ENCODE measurements at places on chromosomes 7 and 10.
A peak's percentile ranks its signal among the peaks of the same experiment; 100 is the strongest.

GRCh38 chr10:14670551-14671240 is 104.0 kb downstream of the FAM107B start:
- DNase-seq = no peak

DNA sequence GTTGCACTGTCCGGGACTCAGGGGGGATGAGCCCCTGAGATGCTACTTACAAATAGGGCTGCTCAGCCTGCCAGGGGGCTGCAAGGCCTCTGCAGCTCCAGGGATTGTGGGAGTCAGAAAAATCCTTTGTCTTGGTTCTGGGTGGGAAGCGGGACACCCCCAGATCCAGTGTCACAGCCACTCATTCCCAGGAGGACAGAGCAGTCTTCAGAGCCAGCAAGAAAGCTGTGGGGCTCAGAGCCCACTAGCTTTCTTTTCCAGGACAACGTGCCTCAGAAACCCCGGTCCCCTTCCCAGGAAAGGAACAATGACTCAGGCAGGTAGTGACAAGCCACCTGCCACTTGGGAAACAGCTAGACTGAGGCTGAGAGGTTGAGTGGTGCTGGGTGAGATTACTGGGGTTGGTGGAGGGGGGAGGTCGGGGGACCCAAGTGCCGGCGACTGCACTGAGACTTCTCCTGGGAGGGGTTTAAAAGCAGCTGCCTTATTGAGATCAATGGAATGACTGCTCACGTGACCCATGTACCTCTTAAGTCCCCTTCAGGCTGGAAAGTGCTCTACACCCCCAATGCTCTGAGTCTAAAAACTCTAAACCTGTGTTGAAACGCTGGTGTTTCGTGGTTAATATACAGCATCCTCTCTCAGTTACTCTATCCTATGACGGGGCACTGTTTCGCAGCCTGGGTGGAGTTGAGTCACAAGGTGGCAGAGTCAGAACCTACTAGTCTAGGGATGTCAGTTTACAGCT is 123.6 kb downstream of the UBE2H start:
- no peak for DNase-seq

DNA sequence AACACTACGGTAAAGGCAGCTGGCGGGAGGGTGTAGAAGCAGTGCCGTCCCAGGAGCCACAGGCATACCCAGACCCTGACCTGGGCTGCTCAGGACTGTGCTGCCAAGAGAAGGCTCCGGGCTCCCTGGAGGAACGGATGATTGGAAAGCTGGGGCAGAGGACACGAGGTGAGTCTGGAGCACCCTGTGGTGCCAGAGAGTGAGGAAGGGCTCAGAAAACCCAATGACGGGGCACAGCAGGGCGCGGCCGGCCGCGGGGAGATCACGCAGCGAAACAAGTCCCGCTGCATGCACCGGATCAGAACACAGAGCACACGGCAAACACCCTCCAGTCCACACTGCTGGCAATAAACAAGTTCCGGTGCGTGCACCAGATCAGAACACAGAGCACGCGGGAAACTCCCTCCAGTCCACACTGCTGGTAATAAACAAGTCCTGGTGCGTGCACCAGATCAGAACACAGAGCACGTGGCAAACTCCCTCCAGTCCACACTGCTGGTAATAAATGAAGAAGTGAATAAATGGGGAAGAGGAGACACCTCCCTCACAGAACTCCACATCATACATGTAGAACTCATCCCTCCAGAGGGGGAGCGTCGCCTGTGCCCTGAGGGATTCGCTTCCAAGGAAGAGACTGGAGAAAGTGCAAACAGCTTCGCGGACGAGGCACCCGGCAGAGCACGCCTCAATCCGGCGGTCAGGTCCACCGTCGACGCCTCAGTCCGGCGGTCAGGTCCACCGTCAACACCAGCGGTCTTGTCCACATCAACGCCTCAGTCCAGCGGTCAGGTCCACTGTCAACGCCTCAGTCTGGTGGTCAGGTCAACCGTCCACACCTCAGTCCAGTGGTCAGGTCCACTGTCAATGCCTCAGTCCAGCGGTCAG is 265.0 kb downstream of the MAD1L1 start:
- DNase-seq = no peak

DNA sequence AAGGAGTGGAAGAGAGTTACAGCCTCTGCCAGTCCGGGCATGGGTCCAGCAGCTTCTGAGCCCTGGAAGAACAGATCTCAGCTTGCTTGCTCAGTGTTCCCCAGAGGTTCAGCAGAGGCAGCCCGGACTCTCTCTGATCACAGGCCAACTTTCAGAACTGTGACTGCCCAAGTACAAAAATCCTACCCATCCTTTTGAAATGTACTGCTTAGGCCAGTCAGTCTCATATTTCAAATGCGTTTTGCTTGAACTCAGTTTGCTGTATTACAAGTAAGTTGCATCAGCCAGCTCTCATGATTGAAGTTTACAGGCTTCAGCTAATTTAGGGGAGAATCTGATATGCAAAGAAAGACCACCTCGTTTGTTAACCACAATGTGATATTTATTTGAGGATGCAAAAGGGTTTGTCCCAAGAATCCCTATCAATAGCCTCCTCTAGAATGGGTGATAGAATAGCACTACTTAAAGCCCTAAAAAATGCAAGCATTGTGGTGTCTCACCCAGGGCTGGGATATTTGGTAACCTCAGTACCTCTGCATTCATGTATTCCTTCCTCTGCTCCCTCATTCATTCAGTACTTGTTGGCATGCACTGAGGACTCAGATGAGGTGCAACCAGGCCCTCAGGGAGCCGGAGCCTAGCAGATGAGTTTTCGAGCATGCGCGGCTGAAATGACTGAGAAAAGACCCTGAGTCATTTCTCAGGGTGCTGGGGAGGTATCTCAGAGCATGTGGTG is 7.0 kb downstream of the AIMP2 start:
- no peak for DNase-seq

DNA sequence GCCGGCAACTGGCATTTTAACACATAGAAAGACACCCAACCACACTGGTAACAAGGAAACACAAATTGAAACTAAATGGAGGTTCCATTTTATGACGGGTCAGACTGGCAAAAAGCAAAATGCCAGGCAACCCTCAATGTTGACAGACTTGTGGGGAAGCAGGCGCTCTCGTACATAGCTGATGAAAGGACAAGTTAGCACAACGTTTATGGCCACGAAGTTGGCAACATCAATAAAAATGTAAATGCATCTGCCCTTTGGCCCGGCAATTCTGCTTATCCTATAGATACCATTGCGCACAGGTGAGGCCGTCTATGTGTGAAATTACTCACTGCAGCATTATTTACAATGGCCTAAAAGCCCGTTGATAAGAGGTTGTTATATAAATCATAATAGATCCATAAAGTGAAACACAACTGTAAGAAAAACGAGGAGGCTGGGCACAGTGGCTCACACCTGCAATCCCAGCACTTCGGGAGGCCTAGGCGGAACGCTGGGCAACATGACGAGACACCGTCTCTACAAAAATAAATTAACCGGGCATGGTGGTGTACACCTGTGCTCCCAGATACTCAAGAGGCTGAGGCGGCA is 39.8 kb downstream of the FOXL3 start:
- DNase-seq = no peak

GRCh38 chr10:47049906-47050305 is 138.7 kb downstream of the PTPN20 start:
- no peak for DNase-seq

DNA sequence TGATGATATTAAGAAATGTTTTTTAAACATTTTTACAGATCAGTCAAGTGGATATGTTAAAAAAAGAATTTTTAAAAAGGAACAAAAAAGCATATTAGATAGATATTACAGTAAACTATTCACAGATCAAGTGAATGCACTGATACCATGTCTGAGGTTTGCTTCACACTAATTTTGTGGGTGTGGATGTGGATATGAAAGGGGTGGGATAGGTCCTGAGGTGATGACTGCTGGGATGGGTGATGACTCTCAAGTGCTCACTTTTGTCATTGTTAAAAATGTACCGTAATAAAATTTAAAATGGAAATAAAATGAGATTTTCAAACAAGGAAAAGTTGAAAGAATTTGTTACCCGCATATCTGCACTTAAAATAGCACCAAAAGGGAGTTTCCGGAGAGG is 54.1 kb downstream of the AGMO start:
- DNase-seq = no peak

GRCh38 chr10:126181626-126182025 is 206.7 kb downstream of the ADAM12 start:
- no peak for DNase-seq

GRCh38 chr7:47543714-47544113 is 38.2 kb downstream of the TNS3 start:
- DNase-seq = no peak

DNA sequence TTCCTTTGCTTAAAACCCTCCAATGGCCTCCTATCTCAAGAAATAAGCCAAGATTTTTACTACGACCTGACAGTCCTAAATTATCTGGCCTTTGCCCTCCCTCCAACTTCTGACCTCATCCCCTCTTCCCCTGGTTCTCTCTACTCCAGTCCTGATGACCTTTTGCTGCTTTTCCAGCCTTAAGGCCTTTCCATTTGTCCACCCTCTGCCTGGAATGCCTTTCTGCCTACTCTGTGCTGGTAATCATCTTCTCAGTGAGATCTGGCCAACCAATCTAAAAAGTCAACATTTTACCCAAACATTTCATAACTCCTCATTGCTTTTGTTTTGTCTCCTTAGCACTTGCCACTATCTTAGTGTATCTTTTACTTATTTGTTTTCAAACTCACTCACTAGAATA is 75.7 kb downstream of the VPS41 start:
- DNase-seq = no peak

DNA sequence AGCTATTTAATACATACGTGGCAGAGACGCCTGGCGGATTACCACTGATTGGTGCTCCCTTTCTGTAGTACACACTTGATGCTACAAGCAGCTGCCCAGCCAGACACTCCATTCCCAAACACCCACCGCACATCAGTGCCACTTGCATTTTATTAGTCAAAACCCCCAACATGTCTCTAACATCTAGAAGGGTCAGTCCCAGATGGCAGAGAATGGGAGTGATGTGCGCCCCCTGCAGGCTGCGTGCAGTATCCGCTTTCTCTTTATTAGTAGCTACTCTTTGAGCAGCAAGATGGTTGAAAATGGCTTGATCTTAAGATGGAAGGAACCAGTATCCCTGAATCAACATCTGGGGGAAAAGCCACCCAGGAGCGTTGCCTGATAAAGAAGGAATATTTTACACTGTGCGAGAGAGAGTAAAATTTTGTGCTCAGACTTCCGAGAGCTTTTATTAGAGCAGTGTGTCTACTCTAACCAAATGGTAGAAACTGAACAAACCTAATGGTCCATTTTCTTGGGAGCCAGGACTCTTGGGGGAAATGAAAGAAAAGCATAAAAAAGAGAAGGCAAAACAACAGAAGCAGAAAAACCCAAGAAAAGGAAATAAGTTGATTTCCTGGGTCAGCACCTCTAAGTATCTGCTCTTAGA is 78.3 kb downstream of the ST8SIA6 start:
- no peak for DNase-seq

- no peak for DNase-seq
Measured at GRCh38 chr7:102248456-102249395, 37.9 kb upstream of the SH2B2 start.

DNA sequence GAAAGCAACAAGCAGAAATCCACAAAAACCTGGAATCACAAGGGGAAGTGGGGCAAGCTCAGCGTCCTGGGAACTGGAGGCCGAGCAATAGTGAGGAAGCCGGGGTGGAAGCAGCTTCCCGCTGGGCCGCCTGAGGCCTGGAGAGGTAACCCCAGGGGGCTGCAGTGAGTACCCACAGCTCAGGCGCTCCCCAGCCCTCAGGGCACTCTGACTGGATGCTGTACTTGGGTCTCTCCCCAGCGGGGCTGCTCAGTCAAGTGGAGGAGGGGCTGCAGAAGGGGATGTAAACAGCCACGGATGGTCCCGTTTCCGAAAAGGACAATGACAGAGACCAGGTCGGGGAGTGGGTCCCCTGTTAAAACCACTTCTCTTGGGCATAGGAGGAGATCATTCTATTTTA is 50.3 kb downstream of the SLIT1 start:
- no peak for DNase-seq

- no peak for DNase-seq
Measured at GRCh38 chr10:71236286-71236685, 23.9 kb downstream of the UNC5B start.

- no peak for DNase-seq
Measured at GRCh38 chr7:145655666-145656065, 460.9 kb upstream of the CNTNAP2 start.

- DNase-seq = peak; percentile 25
Measured at GRCh38 chr7:154928136-154929005, 74.6 kb downstream of the PAXIP1 start.

GRCh38 chr7:149239345-149240143 is at the start of gene ZNF212:
TSS of gene ZNF212 (plus strand) at chr7:149239651. CDS start at chr7:149239779, 128 bp downstream.
- DNase-seq = peak; percentile 81

GRCh38 chr10:129849853-129850252 is 114.2 kb downstream of the EBF3 start:
- DNase-seq = no peak

- no peak for DNase-seq
Measured at GRCh38 chr10:103899312-103899711, 18.7 kb downstream of the STN1 start.

DNA sequence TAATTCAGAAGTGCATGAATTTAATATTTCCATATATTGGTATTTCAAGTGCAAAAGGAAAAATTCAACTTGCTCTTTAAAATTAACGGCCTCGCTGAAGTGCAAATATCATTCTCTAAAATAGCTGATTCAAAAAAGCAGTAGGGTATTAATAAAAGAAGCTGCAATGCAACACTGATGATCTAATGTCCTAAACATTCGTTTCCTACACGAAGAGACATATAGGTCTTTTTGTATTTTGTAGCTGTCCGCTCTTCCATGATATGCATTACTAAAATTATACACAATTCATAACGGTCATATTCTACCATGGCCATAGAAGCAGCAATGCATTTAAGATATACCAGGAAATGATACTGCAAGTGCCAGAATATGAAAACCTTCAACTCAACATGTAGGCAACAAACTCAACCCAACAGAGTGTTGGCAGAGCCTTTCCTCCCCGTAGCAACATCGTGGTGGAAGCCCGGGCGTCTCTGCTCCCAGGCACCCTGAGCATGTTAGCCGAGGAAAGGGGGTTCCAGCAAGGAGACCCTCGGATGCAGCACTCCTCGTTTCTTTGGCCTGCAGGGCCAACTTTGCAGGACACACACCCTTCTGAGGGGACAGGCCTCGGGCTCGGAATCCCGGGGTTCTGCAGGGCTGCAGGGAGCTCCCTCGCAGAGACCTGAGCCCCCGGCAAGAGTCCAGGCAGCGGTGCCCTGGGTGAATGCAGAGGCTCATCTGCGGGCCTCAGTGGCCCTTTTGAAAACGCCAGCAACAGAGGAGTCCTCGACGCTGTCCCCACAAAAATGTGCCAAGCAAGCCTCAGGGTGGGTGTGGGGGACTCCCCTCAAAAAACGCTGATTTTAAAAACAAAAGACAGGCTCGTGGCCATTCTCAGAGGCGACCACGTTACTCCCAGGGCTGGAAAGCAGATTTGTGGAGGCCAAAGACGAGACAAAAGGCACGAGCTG is 1.6 kb downstream of the FAM171A1 start:
- DNase-seq = no peak

- DNase-seq = no peak
Measured at GRCh38 chr10:930625-931325, 730 bp downstream of the LARP4B start.

GRCh38 chr7:23277359-23277989 is 21.7 kb upstream of the MALSU1 start:
- DNase-seq = no peak
